Smooth muscle cell of trachea (primary cell): ENCODE measurements at places on chromosomes 7 and 10. TPM values are rescaled to one million over a fixed set of nuclear protein-coding genes. Genes with fewer than 3 reads are reported as not detected.

IGF2BP3 gene
- total RNA-seq, result 32.0 and 35.1 TPM in 2 replicates

PLEKHS1 gene
- total RNA-seq, result under 0.01 TPM in 1 of 2 replicates, not detected in the other

ARID5B gene
- 92.2 and 105 TPM in 2 replicates for total RNA-seq

ACBD7 gene
- total RNA-seq, result 0.99 and 4.9 TPM in 2 replicates

MRLN gene
- total RNA-seq, result not detected in 2 replicates

DNA2 gene
- 3.1 and 10.3 TPM in 2 replicates for total RNA-seq

FAM25A gene
- not detected in 2 replicates for total RNA-seq

RABGEF1 gene
- 51.2 and 61.0 TPM in 2 replicates for total RNA-seq

ELN gene
- 4.4 and 7.8 TPM in 2 replicates for total RNA-seq
